ENCODE measurements at places on chromosomes 6 and 20.
A peak's percentile ranks its signal among the peaks of the same experiment; 100 is the strongest.

- DNase-seq = no peak
Observed at GRCh38 chr20:13342469-13343242, 121.6 kb downstream of the ISM1 start.

GRCh38 chr6:113050979-113051378 is 703.8 kb downstream of the RFPL4B start:
- peak; percentile 44 for DNase-seq

DNA sequence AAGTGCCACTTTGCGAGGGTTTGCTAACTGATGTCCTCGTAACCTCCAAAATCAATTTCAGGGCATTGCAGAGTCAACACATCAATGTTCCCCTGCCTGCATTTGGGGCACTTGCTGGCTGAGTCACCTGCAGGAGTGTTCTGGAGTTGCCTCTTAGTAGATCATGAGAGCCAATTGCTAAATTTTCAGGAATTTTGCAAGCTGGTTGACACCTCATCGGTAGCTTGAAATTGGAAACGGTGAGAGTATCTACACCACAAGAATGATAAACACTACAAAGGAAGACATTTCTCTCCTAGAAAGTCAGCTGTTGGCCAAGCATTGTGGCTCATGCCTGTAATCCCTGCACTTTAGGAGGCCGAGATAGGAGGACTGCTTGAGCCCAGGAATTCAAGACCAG is 10.8 kb upstream of the BFSP1 start:
- peak; percentile 87 for DNase-seq

GRCh38 chr6:593139-593906 is 63.6 kb downstream of the HUS1B start:
- DNase-seq = peak; percentile 76

DNA sequence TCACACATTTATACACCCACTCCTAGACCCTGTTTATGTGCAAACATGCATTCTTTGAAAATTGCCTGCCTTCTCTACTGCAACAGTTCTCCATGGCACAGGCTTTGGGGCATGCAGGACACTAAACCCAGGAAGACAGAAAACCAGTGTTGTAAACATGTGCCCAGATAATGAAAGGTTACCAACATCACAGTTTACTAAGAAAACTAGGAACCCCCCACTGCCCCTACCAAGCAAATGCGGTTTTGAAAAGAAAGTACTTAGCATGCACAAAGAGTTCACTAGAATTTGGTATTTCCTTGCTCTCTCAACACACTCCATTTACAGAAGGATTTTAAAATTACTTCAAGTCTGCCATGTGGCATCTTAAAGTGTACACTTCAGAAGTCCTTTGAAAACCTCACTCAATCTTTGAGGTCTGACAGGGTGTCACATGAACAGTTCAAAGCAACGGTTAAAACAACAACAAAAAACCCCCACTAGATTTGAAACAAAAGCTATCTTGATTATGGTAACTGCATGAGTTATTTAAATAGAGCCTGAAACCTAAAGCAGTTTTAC is 245.0 kb downstream of the GMPR start:
- no peak for DNase-seq

DNA sequence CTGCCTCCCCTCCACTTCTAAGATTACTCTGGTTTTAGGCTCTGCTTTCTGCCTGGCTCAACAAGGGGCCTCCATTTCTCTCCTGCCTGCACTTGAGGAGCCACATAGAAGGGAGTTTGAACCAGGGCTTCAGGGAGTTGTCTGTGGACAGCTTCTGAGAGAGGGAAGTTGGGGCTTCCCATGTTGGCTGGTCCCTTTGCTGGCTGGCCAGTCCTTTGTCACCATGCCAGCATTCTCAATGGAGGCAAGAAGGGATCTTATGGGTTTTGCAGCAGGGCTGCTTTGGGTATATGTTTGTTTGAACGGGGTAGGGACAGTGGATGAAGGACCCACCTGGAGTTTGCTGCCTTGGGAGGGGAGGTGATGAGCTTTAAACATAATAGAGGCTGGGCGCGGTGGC is 124.9 kb downstream of the CARMIL1 start:
- no peak for DNase-seq

DNA sequence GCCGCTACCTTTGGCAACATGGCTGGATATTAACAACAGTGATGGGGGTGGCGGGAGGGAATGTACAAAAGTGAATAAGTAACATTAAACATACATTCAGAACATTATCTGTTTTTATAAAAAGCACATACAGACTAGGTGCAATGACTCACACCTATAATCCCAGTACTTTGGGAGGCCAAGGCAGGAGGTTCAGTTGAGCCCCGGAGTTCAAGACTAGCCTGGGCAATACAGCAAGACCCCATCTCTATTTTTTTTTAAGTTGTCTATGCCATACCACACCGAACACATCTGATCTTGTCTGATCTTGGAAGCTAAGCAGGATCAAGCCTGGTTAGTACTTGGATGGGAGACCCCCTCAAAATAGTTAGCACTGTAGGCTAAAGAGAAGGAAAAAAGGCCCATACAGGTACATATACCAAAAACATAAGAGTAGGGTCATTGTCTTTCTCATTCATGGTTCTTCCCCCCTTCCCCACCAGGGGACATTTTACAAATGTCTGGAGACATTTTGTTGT is 1.7 kb upstream of the HCK start:
- no peak for DNase-seq
